Activated T-helper 2 cell treated with anti-CD3 and anti-CD28 coated beads, Interferon-gamma antibody, Interleukin-2, Interleukin-4, amounts not matched to agents 10 μg/mL and 5 μg/mL and 100 μg/mL, durations not matched to agents 14 hours and 24 hours and 36 hours (primary cell): ENCODE measurements at places on chromosomes 5 and 9.

DNA sequence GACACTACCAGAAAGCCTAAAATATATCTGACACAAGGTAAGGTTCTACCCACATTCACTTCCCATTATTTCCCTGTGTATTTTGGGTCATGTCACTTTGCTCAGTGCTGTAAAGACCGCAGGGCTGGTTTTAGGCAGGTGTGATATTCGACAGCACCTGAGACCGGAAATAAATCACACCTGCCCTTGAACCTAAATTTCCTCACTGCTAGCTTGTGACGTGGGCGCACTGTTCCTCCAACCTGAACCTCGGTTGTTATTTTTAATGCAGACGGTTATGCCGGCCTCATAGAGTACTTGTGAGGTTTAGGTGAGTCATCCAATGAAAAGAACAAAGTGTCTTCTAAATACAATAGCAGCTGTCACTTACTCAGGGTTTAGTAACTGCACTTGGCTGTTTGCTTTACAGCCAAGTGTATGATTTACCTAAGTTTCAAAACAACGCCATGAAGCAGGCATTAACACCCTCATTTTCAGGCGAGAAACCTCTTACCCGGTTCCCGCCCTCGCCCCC, 20.7 kb upstream of the ZNF782 start:
- no peak for DNase-seq

GRCh38 chr5:179427032-179427675, 81.9 kb upstream of the ADAMTS2 start:
- DNase-seq = no peak

GRCh38 chr9:112751056-112751795, 666 bp downstream of the SNX30 start:
- DNase-seq = peak; percentile 23

GRCh38 chr5:72788866-72789505, 27.5 kb upstream of the TNPO1 start:
- DNase-seq = no peak

DNA sequence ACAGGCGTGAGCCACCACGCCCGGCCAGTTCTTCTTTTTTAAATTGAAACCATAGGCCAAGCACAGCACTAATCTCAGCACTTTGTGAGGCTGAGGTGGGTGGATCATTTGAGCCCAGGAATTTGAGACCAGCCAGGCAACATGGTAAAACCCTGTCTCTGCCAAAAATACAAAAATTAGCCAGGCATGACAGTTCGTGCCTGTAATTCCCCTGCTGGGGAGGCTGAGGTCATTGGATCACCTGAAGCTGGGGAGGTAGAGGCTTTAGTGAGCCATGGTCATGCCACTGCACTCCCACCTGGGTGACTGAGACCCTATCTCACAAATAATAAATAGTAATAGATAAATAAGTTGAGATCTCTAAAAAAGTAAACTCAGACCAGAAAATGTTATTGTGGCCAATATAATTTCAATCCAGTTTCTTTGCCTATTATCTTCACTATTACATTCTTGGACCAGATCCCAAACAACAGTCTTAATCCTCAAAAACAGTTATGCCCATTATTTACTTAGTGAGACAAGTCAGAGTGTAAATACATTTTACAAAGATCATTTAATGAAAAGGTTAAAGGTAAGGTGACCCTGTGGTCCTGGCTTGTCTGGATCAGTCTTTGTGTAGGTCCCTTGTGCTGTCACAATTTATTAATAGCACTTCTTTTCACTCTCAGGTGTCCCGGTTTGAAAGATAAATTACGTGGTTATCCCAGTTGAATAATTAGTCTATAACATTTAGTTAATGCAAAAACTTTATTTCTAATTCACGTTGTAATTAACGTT, 53.6 kb downstream of the RAB24 start:
- DNase-seq = no peak

DNA sequence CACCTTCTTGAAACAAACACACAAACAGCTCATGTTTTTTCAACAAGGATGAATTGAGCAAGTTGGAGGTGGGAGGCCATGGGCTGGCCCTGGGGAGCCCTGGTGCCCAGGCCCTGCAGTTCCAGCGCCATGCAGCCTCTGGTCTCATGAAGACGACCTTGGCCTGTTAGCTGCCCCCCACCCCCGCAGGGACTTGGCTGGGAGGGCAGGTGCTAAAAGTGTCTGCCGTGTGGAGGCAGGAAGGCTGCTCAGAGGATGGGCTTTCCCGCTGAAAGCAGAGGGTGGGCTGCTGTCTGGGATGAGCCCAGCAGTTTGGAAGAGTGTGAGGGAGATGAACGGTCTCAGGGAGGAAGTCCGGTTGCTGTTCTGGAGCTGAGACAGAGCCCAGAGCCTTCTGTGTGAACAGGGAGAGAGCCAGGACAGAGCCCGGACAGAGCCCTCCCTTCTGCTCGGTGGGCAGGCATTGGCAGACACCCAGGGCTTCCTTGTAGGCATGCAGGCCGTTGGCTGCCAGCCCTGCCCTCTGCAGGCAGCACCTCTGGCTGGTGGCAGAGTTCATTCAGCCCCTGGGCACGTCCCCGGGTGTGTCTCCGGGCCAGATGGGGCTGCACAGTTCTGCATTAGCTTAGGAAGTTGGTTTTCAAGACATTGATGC, 18.7 kb downstream of the ROPN1L start:
- DNase-seq = no peak

GRCh38 chr5:89878140-89879132, 531.1 kb downstream of the CETN3 start:
- no peak for DNase-seq

GRCh38 chr9:112203536-112203935, 28.4 kb upstream of the SUSD1 start:
- no peak for DNase-seq

- no peak for DNase-seq
Measured at GRCh38 chr9:99221266-99221620, 499 bp downstream of the ALG2 start.

DNA sequence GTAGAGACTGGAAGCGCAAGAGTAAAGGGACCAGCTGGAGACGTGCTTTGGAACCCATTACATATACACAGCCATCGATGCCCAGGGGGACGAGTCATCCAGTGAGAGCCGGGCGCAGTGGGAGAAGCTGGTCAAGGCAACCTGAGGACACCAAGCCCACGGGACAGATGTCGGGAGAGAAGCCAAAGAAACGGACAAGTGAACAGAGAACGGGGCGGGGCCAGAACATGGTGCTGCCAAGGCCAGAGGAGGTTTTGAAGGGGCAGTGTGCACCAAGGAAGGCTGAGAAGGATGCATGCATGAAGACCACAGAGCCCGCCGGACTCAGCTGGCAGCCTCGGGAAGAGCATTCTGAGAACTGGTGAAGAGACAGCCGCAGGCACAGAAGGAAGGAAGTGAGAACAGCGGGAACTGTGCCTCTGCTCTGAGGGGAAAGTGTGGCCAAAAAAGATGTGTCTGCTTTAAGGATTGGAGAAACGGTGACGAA, 20.3 kb downstream of the CAMSAP1 start:
- DNase-seq = no peak

DNA sequence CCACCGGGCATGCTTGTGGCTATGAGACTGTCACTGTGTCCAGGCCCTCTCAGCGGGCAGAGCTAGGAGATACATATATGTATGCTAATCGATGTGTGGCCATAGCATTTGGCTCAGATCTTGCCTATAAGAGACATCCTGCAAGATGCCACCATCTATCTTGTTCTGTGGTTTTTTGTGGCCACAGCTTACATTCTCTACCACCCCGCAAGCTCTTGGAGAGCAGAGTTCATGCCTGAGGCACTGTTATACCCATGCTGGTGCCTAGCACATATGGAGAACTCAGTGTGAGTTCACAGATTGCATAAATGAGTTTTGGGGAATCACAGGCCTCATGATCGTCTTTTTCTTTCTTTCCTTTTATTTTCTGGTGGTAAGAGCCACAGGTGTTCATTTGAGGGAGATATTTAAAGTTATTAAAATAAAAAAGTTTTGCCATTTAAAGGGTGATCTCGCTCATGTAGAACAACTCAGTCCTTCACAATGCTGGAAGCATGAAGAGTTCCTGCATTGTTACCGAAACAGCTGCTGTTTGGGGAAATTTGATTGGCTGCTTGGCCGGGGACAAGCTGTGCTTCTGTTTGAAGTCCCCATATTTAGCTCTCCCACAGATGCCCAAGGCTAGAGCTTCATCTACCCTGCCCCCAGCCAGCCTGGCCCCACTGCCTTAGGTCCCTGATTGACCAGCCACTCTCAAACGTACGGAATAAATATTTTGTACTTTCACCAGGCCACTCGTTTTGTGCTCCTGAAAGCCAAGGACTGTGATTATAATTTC, 169.2 kb upstream of the MAP1B start:
- no peak for DNase-seq

DNA sequence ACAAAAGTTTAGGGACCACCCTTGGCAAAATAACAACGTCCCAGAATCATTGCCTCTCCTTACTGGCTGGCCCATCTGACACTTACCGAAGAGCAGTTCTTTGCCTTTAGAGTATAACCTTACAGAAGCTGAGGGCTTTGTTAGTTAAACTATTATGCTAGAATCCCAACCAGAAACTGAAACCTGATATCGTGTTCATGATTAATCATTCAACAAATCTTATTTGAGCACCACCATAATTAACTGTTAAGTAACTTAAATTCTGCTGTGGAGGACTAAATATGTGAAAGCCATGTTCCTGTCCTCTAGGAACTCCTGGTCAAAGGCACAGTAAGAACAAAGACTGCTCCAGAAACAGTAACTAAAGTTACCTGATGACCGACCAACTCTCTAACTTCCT, 104.9 kb downstream of the ARL15 start:
- DNase-seq = no peak

DNA sequence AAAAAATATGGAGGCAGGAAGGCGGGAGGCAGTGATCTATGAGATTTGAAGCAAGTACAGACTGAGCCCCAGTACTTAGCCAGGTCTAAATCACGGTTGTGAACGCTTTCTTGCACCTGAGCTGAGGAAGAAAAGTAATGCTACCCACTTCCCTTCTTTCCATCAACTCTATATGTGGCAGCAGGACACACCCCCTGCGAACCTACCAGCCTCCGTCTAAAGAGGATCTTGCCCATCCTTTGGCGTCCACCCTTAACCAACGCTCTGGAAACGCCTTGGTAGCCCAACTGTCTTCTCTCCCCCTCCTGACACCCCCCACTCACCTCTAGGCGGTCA, 545 bp downstream of the HMGCS1 start:
- DNase-seq = no peak

GRCh38 chr5:53569453-53569852, 9.0 kb downstream of the NDUFS4 start:
- DNase-seq = no peak

GRCh38 chr5:87069974-87070608, 197.6 kb upstream of the RASA1 start:
- DNase-seq = no peak

GRCh38 chr5:147396070-147396823, 113.6 kb downstream of the DPYSL3 start:
- DNase-seq = no peak

DNA sequence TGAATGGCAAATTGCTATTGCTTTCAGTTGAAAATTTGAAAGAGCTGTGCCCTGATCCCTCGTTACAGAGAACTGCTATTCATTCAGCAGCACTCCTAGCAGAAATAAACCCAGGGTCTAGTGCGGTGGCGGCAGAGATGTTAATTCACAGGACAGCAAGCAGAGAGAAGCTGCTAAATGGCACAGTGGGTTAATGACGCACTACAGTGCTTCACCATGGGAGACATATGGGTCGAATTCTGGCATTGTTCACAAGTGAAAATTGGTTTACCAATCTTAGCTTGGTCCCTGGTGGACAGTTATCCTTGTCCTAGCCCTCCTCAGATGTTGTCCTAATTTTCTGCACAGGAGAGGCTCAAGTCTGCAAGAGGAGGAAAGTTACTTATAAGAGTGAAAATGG, 807.4 kb downstream of the TLE1 start:
- no peak for DNase-seq

DNA sequence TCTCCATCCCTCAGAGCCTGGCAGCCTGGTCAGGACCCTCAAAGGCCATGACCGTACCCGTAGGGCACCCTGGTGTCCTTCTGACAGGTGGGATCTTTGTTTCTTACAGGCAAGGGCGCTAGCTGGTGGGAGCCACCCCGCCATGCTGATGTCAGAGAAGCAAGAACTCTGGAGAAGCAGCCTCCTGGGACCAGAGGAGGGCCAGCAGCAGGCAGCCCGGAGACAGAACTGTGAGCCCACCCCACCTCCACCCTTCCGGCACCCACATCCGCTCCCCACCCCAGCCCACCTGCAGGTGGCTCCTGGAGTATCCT, 42.2 kb upstream of the IL17B start:
- DNase-seq = no peak

- no peak for DNase-seq
Measured at GRCh38 chr9:37914701-37915358, 10.9 kb upstream of the SLC25A51 start.

DNA sequence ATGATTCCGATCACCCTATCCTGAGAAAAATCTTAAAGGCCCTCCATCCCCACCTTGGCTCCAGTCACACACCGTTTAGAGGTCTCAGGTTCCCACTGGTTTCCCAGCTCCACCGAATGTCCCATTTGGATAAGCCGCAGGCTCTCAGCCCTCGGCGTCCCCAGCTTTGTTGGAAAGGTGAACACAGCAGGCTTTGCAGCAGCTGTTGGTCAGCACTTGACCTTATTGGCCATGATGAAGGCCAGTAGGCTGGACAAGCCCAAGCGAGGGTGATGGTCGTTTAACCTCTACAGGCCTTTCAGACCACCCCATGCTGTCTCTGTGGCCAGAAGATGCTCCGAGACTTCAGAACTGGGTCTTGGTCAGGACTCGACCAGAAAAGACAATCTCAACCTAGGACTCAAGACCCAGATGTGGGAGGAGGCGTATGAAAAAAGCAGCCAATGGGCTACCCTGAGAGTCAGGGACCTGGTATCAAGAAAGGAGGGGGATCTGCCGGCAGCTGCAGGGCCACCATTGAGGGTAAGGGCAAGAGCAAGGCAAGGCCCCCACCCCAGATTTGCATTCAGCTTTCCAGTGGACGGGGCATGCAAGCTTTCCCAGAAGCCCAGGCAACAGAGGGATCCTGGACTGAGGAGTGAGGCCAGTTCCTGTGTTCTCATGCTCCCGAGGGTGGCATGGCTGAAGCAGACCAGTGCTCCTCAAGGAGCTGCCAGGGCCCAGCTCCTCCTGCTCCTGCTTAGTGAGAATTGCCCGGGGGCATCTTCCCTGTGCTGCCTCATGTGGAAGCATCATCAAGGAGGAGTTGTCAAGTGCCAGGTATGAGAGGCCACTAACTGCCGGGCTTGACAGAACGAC, 13.4 kb downstream of the UBE2QL1 start:
- no peak for DNase-seq

- no peak for DNase-seq
Measured at GRCh38 chr9:27467486-27467885, 56.6 kb upstream of the IFNK start.

DNA sequence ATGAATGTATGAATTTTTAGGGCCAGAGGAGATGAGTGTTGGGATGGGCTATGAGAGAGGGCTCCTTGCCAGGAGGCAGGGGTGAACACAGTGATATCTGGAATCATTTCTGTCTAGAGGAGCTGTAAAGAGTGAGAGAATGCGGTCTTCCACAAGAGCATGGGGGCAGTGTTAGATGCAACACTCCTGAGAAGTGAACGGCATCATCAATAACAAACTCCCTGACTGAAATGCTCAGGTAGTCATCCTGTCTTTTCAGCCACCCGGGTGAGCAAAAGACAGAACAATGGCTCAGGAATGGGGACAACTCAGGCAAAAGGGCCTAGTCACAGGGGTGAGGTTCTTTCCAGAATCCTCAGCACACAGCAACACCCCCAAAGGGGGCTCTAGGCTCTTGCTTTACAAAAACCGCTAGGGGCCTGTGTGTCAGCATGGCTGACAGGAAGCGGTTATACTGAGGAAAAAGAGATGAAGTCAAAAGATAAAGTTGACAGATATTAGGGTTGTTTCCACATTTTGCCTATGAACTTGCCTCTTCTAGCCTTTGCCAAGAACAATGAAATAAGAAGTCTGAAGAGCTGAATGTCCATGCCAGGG, 104.6 kb upstream of the LRRTM2 start:
- DNase-seq = peak; percentile 46
